Dorsolateral prefrontal cortex (tissue), 122 donors: ENCODE measurements at places on chromosomes 7 and 10. TPM values are rescaled to one million over a fixed set of nuclear protein-coding genes. Genes with fewer than 3 reads are reported as not detected.

Gene CYP2E1
- 14.4 TPM for total RNA-seq

Gene FRAT2
- 11.0 TPM for total RNA-seq

- DNase-seq, result no peak
Measured at GRCh38 chr10:119309423-119309770, 102.0 kb downstream of the GRK5 start.

DNA sequence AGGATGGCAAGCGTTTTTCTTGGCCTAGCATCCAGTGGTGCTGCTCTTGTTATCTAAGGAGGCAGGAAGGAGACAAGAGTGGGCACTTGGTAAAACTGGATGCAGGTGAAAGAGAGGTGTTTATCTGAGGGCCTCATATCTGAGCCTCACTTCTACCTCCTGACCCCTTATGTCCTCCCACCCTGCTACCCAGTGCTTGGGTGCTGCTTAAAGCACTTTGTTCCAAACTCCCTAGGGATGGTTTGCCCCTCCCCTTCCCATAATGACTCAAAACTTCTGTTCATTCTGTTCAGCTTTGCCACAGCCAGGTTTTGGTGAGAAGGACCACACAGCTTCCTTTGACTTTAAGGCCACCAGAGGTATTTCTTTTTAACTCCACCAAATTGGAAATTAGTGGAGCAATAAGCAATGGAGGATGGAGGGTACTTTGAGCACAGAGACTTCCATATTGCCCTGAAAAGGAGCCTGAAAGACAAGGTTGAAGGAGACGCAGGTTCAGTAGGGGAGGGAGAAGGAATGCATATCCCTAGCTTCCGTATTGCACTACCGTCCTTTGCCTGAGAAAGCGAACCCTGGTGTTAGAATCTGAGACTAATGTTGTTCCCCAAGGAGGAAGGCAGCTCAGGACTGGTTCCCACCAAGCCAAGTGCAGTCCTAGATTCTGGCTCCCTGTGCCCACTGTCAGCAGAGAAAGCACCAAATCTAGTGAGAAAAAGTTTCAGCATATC is 30.1 kb downstream of the ENTPD1 start:
- no peak for DNase-seq

DNA sequence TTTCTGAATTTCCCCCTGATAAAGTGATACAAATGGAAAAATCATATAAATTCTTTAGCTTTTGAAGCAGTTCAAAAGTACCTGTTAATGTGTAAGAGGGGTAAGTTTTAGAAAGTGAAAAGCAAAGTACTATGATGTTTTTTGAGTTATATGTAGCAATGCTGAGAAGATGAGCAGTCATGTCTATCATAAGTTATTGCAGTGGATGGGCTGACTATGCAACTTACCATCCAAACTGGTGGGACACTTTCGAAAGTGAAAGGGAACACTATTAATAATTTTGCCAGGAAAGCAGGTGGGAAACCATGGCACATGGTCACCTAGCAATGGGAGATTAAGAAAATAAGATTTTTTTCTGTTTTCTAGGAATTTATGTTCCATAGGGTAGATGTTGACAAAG is 4.1 kb downstream of the MINPP1 start:
- no peak for DNase-seq

DNA sequence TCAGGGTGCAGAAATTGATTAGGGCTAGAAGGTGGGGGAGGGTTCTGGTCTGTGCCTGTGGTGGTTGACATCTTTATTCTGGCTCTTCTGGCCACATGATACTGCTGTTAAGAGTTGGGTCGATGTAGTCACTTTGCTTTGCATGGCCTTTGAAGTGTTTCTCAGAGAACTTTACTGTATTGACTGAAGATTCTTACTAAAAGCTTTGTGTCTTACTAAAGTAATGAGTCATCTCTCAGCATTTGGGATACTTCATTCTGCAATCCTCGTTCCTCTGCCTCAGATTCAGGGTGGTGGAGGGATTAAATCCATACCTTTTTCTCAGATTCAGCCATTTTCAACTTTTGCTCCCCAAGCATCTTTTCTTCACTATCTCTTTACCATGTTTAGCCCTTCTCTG is 38.6 kb downstream of the STEAP4 start:
- DNase-seq, result no peak

GRCh38 chr7:46191776-46192175 is 270.7 kb upstream of the IGFBP3 start:
- DNase-seq, result no peak
